ENCODE measurements at places on chromosomes 2 and 18.

GRCh38 chr2:141911485-141912066 is 219.2 kb downstream of the LRP1B start:
- peak; percentile 53 for DNase-seq

GRCh38 chr2:63049970-63050333 is 678 bp upstream of the OTX1 start:
- DNase-seq: no peak

- no peak for DNase-seq
Observed at GRCh38 chr2:204019572-204020501, 83.3 kb downstream of the ICOS start.

DNA sequence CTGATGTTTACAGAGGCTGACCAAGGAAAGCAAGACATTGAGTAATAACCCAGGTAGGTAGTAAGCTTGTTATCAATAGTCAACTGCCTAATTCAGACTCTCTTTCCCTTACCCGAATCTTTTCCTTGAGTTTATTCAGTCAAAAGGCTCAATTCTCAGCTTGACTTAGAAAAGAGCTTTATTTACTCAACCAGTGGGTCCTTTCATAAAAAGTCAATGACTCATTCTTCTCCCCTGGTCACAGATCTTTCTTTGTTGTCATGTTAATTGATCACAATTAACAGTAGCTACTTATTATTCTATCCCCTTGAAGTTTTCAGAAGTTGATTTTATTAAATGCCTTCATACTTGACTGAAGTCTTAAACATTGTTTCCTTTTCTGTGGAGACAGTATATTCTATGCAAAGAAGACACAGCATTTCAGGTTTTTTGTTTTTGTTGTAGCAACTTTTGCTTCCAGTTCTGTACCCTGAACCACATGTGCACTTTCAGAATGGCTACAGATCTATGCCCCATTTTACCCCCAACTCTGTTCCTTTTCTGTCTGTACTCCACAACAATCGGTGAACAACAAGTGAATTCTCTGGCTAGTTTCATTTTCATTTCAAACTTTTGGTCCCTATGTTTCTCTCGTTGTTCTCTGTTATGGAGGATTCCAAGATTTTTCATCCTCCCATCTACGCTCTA is 428.3 kb downstream of the NCKAP5 start:
- no peak for DNase-seq

DNA sequence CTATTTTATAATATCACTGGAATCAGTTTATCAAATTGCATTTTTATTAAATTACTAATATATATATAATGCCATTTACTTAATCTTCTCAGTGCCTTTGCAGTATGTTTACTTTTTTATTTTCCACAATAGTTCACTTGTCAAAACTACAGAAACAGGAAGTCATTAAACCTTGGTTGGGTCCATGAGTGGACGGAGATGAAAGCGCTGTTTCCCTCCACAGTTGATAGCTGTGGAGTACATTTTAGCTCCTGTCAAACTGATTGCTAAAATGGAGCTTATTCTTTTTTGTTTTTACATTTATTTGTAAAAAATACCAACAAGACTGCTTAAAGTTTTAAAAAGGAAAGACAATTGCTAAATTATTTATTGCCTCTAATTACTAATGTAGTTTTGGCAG is 19.2 kb downstream of the MFF start:
- DNase-seq: no peak

GRCh38 chr18:52570975-52571374 is 231.0 kb downstream of the DCC start:
- no peak for DNase-seq

DNA sequence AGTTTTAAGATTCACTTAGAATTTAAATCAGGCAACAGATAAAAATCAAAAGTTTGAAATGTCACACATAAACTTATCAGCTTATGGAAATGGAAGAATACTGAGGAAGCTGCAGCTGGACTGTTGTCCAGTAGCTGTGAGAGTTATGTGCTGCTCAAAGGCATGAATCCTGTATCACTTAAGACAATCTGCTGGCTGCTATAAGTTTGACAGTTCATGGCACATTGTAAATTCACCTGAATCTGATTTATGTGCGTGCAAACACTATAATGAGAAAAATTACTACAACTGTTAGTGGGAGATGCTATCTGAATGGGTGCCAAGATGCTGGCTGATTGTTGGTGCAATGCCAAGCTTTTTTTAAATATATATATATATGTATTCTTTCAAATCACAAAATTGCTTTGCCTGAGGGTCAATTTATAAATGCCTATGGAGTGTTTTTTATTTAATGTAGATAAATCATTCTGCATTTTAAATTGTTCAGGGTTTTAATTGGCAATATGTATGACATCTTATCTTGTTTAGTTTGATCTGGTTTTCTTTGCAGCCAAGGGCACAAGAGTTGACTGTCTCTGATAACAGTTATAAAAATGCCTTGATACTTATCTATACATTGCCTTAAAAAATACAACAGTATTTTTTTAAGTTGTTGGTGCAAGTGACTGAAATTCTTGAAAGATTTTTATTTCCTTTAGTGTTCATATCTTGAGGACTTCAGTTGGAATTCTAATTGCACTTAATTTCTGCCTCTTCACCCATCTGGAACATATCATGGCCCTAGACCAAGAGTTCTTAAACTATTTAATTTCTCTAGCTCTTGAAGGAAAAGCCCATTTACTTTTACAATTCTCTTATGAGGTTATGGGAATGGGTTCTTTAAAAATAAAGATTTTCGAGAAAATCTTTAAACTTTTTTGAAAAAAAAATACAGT is 48.7 kb downstream of the CAVIN2 start:
- DNase-seq: no peak

- DNase-seq: no peak
Observed at GRCh38 chr2:222203041-222203440, 95.8 kb downstream of the PAX3 start.

DNA sequence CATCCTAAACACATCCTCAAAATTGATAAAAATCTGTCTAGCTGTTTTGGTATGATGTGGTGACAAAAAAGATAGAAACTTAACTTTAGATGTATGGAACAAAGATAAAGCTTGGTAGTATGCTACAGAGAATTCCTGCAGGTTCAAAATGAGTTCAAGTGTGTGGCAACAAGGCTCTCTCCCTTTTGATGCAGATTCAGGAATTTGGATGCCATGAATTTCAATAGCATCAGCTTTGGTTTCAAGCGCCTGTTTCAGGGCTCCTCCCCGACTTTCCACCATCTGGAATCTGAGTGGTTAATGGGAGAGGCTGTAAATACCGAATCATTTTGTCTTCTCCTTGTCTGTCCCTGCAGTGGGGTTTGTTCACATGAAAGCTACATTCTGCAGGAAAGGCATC is 180.6 kb downstream of the MTX2 start:
- DNase-seq: no peak

GRCh38 chr18:58222432-58223125 is 178.6 kb downstream of the NEDD4L start:
- DNase-seq: no peak

- no peak for DNase-seq
Observed at GRCh38 chr2:70385966-70386595, 84.2 kb upstream of the FAM136A start.

Measured in ecto neural progenitor cell (in vitro differentiated cells).